Epithelial cell of proximal tubule (primary cell): ENCODE measurements at places on chromosomes 5 and 9.

GRCh38 chr5:40171971-40172370 lies 507.7 kb upstream of the PTGER4 start:
- DNase-seq: peak; percentile 35

GRCh38 chr9:69667306-69667705 lies 4.9 kb downstream of the APBA1 start:
- DNase-seq: no peak

DNA sequence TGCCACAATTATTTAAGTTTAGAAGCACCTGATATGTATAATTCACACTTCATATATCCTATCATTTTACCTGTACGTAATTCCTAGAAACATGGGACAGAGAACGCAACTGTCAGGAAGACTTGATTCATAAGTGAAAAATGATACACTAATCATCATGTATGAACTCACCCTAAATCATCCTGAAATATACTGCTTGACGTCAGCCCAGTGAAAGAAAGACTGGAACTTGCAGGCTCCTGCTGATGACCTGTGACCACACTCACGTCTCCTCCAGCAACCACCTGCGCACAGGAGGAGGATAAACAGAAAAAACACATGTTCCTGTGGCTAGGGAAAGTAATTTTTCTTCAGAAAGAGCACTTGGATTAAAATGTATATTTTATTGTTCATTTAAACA lies 169.7 kb downstream of the MPDZ start:
- no peak for DNase-seq

DNA sequence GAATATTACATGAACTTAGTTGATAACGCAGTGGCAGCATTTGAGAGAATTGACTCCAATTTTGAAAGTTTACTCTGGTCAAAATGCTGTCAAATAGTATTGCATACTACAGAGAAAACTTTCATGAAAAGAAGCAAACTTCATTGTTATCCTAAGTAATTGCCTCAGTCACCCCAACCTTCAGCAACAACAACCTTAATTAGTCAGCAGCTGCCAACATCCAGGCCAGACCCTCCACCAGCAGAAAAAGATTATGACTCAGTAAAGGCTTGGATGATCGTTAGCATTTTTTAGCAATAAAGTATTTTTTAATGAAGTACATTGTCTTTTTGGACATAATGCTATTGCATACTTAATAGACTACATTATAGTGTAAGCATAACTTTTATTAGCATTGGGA lies 40.8 kb upstream of the SPDL1 start:
- no peak for DNase-seq
